ENCODE measurements at places on chromosomes 7 and 10. TPM values are rescaled to one million over a fixed set of nuclear protein-coding genes. Genes with fewer than 3 reads are reported as not detected.

GRCh38 chr10:45411607-45411940 is 37.6 kb downstream of the ALOX5 start:
- DNase-seq = no peak

DNA sequence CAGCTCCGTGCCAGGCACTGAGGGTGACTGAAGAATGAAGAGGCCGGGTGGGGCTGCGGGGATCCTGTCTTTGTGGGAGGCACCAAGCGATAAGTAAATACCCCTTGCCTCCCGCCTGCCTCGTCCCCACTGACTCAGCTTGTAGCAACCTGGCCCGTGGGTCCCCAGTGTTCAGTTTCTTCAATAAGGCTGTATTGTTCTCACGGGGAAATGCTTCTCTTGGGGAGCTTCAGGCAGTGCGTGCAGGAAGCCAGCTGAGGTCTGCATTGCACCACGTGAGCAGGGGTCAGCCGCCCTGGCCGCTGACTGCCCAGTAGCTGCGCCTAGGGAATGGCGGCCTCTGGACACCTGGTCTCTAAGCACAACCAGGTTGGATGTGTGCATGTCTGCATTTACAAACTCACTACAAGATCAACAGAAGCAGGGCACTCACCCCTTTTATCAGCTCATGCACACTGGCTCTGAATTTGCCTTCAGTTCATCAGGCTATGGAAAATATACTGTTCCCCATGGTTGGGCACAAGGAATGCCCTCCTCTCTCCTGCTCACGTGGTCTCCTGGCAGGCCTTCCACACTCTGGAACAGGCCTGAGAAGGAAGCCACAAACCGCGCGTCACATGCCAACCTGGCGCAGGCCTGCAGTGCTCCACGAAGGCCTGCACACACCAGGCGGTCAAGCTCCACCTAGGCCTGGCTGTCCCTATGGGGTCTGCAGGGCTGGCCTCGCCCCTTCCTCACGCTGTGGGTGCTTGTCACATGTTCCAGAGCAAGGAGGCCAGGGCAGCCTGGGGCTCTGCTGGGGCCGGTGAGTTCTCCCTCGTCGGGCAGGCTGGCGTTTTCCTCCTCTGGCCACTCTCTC is 135.7 kb upstream of the RNF32 start:
- no peak for DNase-seq

DNA sequence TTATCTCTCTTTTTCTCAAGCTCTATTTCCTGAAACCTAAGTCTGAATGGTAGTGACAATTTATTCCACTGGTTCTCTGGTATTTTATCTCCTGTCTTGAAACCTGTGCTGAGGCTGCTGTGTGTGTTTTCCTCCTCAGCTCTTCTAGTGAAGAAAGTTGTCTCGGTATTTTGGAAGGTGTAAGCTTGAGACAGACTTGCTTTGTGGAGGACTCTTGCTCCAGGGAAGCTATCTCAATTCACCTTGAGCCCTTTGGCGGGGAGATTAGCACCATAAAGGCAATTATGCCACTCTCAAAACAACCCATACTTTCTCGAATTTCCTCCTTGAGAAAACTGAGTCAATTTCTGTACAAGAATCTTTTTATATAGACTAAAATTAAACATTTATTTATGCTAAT is 141.6 kb downstream of the THSD7A start:
- no peak for DNase-seq

GRCh38 chr10:11191678-11192077 is 174.0 kb downstream of the CELF2 start:
- no peak for DNase-seq

GRCh38 chr7:36408589-36408988 is 18.9 kb downstream of the ANLN start:
- no peak for DNase-seq

Gene CYP26C1
- total RNA-seq = not detected

- DNase-seq = no peak
These were observed 71.8 kb upstream of the PPIF start for GRCh38 chr10:79275431-79275851.

Gene DNAJC1
- 27.4 TPM for total RNA-seq

DNA sequence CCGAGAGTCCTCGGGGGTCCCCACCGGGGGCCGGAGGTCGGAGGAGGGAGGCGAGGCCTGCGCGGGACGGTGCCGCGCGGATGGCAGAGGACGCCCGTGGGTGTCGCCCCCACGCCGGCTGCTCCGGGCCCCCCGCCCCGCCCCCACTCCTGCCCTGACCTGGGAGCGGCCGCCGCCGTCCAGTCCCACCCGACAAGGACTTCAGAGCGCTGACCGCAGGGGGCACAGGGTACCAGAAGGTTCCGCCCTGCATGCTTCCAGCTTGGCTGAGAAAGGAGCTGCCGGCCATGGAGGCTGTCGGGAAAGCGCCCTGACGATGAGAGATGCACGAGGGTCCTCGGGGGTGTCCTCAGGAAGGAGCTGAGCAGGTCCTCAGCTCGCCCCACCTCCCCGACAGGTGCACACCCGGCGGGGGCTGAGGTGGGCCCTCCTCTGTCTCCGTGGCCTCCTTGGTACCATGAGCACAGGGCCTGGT is 57.0 kb upstream of the DNAJB6 start:
- no peak for DNase-seq

DNA sequence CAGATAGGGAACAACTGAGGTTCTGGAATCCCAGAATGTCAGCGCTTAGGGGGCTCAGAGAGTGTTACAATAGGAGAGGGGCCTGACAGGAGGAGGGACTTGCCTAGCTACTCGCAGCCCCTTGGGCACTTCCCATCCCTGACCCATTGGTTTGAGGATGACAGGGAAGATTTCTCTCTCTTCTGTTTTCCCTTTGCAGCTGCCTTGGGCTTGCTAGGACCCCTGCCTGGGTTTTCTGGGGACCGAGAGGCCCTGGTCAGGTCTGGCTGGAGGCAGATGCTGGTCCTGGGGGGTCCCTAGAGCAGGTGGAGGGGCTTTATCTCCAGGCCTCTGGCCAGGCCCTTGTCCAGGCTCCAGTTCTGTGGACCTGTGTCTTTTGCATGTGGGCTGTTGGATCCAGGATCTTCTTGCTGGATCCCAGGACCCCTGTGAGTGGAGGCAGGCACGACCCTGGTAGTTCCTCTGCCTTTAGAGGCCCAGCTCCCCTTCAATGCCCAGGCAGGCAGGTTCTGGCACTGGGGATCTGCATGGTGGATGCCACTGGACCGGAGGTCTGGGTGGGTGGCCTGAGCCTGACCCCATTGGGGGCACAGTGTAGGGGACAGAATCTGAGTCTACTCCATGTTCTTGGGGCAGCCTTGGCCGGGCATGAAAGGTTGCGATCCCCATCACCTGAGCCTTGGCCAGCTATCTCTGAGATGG is 26.9 kb downstream of the RAMP3 start:
- no peak for DNase-seq

Gene PRF1
- total RNA-seq = 1.3 TPM

Gene SSC4D
- total RNA-seq = 0.45 TPM

DNA sequence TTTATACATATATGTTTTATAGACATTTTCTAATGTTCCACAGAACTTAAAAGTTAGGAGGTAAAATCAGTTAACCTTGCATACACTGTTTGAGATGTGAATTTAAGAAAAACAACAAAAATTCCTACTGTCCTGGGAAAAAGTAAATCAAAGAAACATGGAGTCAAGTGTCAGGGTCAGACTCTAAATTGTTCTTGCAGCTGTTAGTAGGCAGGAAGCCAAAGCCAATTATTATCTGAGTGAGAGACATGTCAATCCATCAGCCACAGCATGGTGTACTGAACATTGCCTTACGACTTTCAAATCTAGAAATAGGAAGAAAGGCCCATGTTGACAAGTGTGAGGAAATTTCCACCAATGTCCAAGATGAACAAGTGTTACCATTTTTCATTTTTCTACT is 461.2 kb upstream of the MBL2 start:
- no peak for DNase-seq

GRCh38 chr7:131012477-131013031 is 278.5 kb upstream of the KLF14 start:
- no peak for DNase-seq

GRCh38 chr10:58217612-58218011 is 50.1 kb downstream of the IPMK start:
- DNase-seq = no peak

DNA sequence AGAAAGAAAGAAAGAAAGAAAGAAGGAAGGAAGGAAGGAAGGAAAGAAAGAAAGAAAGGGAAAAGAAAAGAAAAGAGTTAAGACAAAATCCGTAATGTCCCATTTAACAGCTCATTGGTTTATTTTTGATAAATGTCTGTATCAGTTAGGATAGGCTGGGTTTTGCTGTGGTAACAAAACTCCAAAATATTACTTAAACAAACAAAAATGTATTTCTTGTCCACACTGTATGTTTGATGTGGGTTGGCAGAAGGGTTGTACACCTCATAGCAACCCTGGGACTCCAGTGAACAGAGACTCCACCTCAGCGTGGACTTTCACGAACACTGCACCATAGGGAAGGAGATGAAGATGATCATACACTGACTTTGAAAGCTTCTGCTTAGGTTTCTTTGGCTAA is 59.6 kb downstream of the PPP1R3C start:
- no peak for DNase-seq

Gene NUP205
- 38.0 TPM for total RNA-seq

DNA sequence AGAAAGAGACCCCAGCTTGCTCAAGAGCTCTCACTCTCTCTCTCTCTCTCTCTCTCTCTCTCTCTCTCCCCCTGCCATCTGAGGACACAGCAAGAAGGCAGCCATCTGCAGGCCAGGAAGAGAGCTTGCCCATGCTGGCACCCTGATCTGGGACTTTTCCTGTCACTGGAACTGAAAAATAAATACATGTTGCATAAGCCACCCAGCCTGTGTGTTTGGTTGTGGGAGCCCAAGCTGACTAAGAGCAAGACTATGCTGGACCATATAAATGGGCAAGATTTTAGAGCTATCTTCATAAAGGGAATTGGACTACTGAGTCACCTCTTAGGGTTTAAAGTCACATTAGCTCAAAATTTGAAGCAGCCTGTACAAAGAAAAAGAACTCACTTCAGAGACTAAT is 98.6 kb downstream of the SLC16A9 start:
- DNase-seq = no peak

- DNase-seq = no peak
These were observed 28.0 kb downstream of the YKT6 start for GRCh38 chr7:44228571-44229350.

GRCh38 chr10:95559471-95559870 is 1.7 kb downstream of the SORBS1 start:
- no peak for DNase-seq

- peak; percentile 72 for DNase-seq
These were observed 106.3 kb downstream of the C10orf105 start for GRCh38 chr10:71613261-71613777.

Gene TAC1
- total RNA-seq = 2.2 TPM

Gene CCDC172
- total RNA-seq = not detected

GRCh38 chr7:116918704-116919103 is 34.6 kb upstream of the ST7 start:
- no peak for DNase-seq

Gene ATOH7
- total RNA-seq = 0.17 TPM

DNA sequence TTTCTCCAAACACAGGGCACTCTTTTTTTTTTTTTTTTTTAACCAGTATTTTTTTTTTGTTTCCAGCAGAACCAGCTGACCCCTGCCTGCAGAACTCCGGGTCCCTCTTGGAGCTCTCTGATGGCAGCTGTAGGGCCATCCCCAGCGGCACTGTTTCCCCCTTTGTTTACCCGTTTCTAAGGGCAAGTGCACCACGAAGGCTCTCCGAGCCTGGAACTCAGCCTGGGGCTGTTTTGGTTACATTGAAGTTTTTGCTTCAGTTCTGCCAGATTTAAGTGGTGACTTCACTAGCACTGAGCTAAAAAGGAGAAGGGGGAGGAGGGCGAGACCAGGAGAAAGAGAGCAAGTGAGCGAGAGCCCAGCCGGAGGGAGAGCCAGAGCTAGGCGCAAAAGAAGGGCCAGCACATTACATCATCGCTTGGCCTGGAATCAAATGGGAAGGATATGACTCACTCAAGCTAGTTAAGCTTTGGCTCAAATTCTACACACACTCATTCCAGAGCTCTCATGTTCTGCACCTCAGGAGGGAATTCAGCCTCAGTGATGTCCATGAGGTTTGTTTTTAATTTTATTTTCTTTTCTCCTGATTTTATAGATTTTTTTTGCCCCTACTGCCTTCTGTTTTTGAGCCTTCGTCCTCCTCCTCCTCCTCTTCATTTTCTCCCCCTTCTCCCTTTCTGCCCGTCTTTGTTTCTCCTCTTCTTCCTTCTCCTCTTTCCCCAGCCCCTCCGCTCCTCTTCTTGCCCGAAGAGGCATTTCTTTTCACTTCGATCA is 272.3 kb downstream of the TRIL start:
- DNase-seq = peak; percentile 90

- DNase-seq = no peak
These were observed 20.5 kb upstream of the SERPINE1 start for GRCh38 chr7:101106386-101106785.

Gene IFIT2
- 4.8 TPM for total RNA-seq

GRCh38 chr10:107618504-107618994 is 454.0 kb upstream of the SORCS1 start:
- DNase-seq = no peak

GRCh38 chr10:78619115-78619851 is 449.5 kb upstream of the ZMIZ1 start:
- DNase-seq = no peak

DNA sequence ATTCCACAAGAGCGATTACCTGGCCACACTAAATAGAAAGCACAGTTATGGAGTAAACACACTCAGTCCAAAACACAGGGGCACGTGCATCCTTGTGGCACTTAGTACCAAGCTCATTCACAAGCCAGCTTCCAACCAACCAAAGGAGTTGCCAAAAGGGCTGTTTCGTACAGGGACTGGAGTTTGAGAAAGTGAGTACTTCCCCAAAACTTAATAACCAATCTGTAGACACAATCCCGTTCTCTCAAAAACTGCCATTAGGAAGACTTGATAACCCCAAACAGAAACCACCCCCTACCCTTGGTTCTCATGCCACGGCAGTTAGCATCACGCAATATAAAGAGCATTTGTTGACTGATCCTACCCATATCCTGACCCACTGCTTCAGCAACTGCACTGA is 166.2 kb upstream of the ASAH2 start:
- DNase-seq = no peak

GRCh38 chr7:77288676-77289320 is 89.2 kb upstream of the FGL2 start:
- DNase-seq = no peak

GRCh38 chr7:158811894-158812293 is 17.4 kb downstream of the ESYT2 start:
- no peak for DNase-seq

DNA sequence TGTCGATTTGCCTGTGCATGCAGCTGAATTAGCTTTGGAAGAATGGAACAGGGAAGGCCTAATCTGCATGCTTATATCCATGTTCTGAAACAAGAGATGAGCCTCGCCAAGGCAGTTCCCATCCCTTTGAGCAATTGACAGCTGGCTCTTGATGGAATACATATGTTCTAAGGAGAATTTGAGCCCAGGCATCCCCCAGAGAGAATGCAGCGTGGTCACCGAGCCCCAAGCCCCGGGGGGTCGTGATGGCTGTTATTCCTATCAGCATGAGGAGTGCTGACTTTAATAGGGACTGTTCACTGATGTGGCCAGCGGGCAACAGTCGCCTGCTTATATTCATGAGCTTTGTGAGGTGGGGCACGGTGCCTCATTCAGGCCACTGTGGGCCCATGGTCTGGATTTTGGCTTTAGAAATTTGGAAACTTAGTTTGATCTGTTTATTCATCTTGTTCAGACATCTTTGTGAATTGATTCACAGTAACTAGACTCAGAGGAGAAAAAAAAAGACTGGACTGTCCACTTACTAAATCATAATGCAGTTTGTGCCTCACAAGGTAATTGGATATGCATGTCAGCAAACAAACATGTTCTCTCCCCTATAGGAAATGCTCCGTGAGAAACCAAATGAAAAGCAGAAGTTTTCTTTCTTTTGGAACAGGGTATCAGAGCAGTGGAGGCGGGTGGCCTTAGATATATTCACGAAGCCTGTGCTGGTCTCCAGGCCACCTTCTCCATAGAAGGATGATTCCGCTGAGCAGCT is 204.9 kb downstream of the CCDC3 start:
- no peak for DNase-seq

Gene VPS41
- 56.5 TPM for total RNA-seq
